AG04449 (cell line): ENCODE measurements at places on chromosomes 3 and 15.
A peak's percentile ranks its signal among the peaks of the same experiment; 100 is the strongest.

DNA sequence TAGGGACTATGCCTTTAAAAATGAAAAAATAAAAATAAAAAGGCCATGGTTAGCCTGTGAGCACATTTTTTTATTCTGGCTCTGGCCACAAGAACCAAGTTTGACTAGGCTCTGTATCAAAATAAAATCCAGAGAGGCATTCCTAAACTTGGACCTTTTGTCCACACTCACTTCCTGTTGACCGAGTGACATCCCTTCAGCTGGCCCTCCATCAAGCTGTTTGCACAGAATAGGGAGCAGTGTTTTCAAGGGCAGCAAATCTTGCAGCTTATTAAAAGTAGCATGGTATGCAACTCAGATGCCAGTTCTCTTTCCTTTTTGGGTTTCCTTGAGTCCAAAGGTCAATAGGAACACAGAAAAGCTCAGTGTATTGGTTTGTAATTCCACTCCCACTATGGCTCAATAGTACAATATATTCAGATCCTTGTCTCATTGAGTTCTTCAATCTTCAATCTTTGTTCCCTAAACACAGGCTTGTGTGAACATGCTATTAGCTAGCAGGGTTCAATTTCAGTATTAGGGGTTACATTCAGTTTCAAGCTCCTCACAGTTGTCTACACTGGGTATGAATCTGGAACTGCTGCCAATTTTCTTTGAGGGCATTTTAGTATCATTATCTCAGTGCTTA is 244.5 kb downstream of the RBMS3 start:
- DNase-seq, result no peak

- DNase-seq, result no peak
These were observed 5.9 kb downstream of the TGM4 start for GRCh38 chr3:44880284-44880683.

- no peak for DNase-seq
These were observed 57.2 kb upstream of the TOPAZ1 start for GRCh38 chr3:44184319-44184953.

- DNase-seq, result no peak
These were observed 14.2 kb downstream of the SV2B start for GRCh38 chr15:91114301-91114700.

- DNase-seq, result no peak
These were observed 12.0 kb upstream of the COL8A1 start for GRCh38 chr3:99626417-99626788.

DNA sequence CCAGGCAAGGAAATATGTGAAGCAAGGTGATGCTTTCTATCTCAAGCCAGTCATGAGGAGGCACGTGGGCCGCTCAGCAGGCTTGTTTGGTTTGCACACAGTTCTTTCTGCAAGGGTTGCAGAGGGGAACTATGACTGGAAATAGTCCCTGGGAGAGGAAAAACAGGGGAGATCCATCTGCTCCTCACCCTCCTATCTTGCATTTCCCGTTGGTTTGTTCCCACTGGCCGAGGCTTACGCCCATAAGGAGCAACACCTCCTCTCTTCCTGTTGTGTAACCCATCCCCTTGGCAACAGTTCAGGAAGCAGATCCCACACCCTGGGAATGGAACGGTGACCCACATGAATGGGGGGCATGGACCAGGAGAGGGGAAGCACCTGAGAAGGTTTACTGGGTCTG is 72.1 kb upstream of the MAGI1 start:
- DNase-seq, result no peak

- DNase-seq, result peak; percentile 59
These were observed 3.3 kb upstream of the CP start for GRCh38 chr3:149224736-149225594.

GRCh38 chr15:89554247-89554646 is 21.0 kb upstream of the TICRR start:
- DNase-seq, result no peak

GRCh38 chr15:34437687-34438086 is at the start of gene GOLGA8A:
Gene GOLGA8A (minus strand): TSS chr15:34437808. CDS start chr15:34389691, 48,117 bp downstream.
- DNase-seq, result peak; percentile 34

GRCh38 chr15:85504749-85505676 is 124.6 kb downstream of the AKAP13 start:
- DNase-seq, result no peak

- DNase-seq, result no peak
These were observed 351.4 kb downstream of the CNTN3 start for GRCh38 chr3:74263031-74263430.

DNA sequence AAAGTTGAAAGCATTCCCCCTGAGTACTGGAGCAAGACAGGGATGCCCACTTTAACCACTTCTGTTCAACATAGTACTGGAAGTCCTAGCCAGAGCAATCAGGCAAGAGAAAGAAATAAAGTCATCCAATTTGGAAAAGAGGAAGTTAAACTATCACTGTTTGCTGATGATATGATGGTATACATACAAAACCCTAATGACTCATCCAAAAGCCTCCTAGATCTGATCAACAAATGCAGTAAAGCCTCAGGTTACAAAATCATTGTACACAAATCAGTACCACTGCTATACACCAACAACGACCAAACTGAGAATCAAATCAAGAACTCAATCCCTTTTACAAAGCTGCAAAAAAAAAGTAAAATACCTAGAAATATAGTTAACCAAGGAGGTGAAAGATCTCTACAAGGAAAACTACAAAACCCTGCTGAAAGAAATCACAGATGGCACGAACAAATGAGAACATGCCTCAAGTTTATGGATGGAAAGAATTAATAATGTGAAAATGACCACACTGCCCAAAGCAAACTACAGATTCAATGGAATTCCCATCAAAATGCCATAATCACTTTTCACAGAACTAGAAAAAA is 40.3 kb downstream of the RPL39L start:
- no peak for DNase-seq

DNA sequence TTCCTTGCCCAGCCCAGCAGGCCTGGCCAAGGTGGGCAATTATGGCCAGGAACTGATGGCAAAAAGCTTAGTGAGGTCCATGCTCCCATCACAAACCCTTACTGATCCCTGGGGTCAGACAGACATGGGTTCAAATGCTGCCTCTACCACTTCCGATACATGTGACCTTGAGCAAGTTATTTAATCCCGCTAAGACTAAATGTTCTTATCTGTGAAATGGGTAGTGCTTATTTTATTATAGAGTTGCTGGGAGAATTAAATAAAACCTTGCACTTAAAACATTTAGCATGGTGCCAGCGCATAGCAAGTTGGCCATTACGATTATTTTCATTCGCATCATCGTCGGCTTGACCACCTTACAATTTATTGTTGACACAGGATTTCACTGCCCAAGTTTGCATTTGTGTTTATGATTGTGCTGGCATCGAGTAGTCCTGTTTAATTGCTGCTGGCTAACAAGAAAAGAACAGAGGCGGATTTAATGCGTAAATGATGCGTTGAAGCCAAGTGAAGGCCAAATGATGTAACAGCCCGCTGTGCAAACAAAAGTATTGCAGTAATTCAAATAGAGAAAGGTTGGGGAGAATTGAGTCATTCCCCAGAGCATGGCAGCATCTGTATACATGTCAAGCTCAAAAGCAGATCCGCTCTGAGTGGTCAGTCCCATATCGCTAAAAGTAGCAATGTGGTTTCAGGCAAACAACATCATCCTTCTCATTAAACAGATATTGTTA is 7.3 kb upstream of the FURIN start:
- no peak for DNase-seq

DNA sequence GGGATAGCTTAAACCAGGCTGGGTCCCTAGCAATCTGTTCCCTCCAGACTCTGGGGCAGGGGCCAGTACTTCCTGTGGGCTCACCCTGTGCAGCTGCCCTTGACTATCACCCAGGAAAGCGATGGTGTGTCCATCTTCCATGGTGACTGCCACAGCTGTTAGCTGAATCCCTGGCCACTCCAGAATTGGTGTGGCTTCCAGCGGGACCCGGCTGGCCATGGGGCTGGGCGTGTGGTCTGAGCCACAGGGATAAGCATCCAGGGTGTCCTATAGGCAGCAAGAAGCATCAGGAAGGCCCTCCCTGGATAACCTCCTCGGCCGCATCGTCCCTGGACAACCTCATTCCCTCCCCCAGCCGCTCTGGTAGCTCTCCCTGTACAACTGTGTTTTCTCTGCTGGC is 7.2 kb downstream of the PLXNB1 start:
- DNase-seq, result no peak

- DNase-seq, result no peak
These were observed 91.2 kb downstream of the POLR2M start for GRCh38 chr15:57797568-57798267.

GRCh38 chr15:82832601-82833361 is 23.4 kb downstream of the WHAMM start:
- DNase-seq, result peak; percentile 53
